ENCODE measurements at places on chromosomes 12 and 14. TPM values are rescaled to one million over a fixed set of nuclear protein-coding genes. Genes with fewer than 3 reads are reported as not detected.

DNA sequence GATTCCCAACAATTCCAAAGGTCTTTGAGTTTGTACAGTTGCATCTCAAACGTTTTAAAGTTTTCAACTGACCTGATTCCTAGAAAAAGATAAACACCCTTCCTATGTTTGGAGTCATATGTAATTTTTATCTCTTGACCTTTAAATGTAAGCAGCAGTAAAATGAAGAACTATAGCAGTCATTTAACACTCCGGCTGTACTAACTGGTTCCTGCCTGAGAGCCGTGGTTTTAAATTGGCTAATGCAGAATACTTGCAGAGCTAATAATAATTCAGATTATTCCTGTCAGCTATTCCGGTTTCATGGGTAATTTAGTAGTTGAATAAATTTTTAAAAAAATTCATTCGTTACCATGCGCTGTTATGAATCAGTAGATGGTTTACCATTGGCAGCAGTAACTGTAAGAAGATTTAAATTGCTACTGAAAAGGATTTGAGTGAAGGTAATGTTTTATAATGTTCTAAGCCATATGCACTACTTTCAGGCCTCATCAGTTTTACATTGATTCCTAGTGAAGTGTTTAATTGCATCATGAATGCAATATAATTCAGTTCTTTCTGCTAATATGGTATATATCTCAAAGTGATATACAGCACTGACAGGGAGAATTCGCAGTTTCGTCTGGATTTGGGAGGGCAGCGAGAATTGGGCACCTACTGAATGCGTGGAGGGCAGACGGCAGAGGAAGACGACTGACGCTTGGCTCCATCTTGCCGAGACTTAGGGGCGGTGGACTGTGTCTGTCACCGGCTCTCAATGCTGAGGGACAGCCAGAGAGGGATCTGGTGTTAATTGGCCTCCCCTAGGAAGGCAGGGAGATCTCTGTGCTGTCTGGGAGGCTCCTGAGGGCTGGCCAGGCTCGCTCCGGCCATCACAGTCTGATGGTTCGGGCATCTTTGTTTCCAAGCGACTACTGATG is 217.7 kb downstream of the PHETA1 start:
- H3K36me3 ChIP-seq = no peaks in the 10 kb centered on the region
- DNase-seq = no peak

DNA sequence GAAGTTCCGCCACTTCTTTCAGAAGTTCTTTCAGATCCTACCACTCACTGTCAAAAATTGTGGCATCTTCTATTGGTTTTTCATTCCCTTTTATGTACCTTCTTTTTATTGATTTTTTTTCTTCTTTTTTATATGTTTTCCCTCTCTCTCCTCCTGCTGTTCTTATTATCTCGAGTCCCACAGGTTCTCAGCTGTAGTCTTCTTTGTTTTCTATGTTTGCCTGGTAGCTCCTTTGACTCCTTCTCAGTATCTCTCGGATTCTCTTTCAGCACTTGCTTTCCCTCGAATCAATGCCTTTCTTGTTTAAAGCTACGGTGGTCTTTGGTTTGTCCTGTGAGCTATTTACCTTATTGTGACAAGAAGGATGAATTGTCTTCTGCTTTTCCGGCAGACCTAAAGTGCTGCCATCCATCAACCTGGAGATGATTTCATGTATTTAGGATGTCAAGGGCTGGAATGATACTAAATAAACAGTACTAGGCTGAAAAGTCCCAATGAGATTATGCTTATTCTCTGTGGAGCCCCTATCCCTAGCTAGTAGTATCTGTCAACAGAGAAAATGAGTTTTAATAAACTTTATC is 541.7 kb downstream of the NOVA1 start:
- H3K27ac ChIP-seq = no peak overlapping the region
- no peaks in the 10 kb centered on the region for H3K4me1 ChIP-seq
- H3K4me3 ChIP-seq = no peak overlapping the region
- no peak for DNase-seq
- H3K36me3 ChIP-seq = no peaks in the 10 kb centered on the region
- no peaks in the 10 kb centered on the region for H3K27me3 ChIP-seq

GRCh38 chr12:100186071-100186470 is 14.5 kb upstream of the ACTR6 start:
- H3K27me3 ChIP-seq = no peaks in the 10 kb centered on the region
- H3K4me3 ChIP-seq = no peak overlapping the region
- no peak for DNase-seq
- peaks cover 9% of the 10 kb centered on the region for H3K36me3 ChIP-seq
- no peaks in the 10 kb centered on the region for H3K4me1 ChIP-seq

GRCh38 chr12:117744418-117744817 is 224.4 kb downstream of the KSR2 start:
- H3K4me1 ChIP-seq = no peaks in the 10 kb centered on the region
- no peaks in the 10 kb centered on the region for H3K27me3 ChIP-seq
- no peaks in the 10 kb centered on the region for H3K36me3 ChIP-seq
- H3K27ac ChIP-seq = no peak overlapping the region
- DNase-seq = no peak
- no peak overlapping the region for H3K4me3 ChIP-seq

GRCh38 chr12:106386813-106387535 is 29.4 kb downstream of the POLR3B start:
- H3K4me3 ChIP-seq = no peak overlapping the region
- peaks cover 11% of the 10 kb centered on the region for H3K36me3 ChIP-seq
- no peak for DNase-seq
- H3K4me1 ChIP-seq = peaks cover 4% of the 10 kb centered on the region

DNA sequence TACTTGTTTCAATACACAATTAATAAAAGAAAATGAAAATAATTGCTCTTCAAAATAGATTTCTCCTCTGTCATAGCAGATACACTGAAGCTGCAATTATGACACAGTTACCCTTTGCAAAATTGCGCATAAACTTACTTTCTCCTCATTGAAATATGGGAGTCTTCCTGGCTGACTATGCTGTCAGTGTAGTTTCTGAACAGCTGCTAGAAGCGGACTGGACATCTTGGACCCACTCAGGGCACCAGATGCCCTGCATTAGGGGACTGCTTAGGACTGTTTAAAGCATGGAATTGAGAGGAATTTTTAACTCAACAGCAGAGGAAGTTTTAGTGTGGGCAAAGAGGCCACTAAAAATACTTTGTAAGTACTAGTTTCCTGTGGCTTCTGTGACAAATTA is 454.9 kb downstream of the ATP23 start:
- no peaks in the 10 kb centered on the region for H3K4me1 ChIP-seq
- H3K27me3 ChIP-seq = no peaks in the 10 kb centered on the region
- no peak overlapping the region for H3K27ac ChIP-seq
- DNase-seq = no peak
- H3K4me3 ChIP-seq = no peak overlapping the region

DNA sequence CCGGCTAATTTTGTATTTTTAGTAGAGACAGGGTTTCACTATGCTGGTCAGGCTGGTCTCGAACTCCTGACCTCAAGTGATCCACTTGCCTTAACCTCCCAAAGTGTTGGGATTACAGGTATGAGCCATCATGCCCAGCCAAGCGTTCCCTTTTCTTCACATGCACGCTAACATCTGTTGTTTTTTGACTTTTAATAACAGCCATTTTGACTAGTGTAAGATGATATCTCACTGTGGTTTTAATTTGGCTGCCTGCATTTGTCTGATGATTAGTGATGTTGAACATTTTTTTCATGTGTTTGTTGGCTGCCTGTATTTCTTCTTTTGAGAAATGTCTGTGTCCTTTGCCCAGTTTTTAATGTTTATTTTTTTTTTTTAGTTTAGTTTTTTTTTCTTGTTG is 10.2 kb upstream of the YARS2 start:
- DNase-seq = no peak
- H3K4me3 ChIP-seq = no peak overlapping the region
- H3K27ac ChIP-seq = no peak overlapping the region
- no peaks in the 10 kb centered on the region for H3K36me3 ChIP-seq

COL2A1 gene
- not detected for total RNA-seq

PARPBP gene
- total RNA-seq = 3.9 TPM

ALDH1L2 gene
- total RNA-seq = not detected

Measured in CD4-positive, CD25-positive, alpha-beta regulatory T cell (primary cell).